Mucosa of gallbladder (tissue), 1 donor: ENCODE measurements at places on chromosomes 1 and 21.

GRCh38 chr1:78370779-78371482 lies 119.8 kb upstream of the PTGFR start:
- DNase-seq, result no peak

GRCh38 chr1:232334811-232335210 lies 295.1 kb downstream of the SIPA1L2 start:
- no peak for DNase-seq

DNA sequence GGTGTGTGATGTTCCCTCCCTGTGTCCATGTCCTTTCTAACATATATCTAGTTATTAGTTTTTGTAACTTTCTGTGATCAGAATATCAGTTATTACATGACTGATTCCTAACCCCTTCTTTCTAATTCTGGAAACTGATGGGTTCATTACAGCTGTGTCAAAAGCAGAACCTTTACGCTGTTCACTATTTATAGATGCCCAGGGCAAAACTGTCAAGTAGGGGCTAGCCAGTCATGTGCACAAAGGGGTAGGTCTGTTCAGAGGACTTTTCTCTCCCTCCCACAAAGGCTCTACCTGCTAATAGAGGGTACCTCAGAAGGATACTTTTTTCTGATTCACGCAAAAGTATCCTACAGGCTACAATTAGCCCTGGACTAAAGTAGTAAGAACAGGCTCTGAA lies 79.2 kb downstream of the NRDC start:
- no peak for DNase-seq

GRCh38 chr1:240109920-240110636 lies 18.4 kb downstream of the FMN2 start:
- DNase-seq, result no peak
